ENCODE measurements at places on chromosomes 12 and 14.
A peak's percentile ranks its signal among the peaks of the same experiment; 100 is the strongest.

- no peak for DNase-seq
These were observed 944 bp downstream of the CCND2 start for GRCh38 chr12:4274396-4275015.

- no peak for DNase-seq
These were observed 27.1 kb downstream of the DEGS2 start for GRCh38 chr14:100132161-100132902.

GRCh38 chr12:104477510-104478390 lies 21.0 kb downstream of the CHST11 start:
- DNase-seq: no peak

DNA sequence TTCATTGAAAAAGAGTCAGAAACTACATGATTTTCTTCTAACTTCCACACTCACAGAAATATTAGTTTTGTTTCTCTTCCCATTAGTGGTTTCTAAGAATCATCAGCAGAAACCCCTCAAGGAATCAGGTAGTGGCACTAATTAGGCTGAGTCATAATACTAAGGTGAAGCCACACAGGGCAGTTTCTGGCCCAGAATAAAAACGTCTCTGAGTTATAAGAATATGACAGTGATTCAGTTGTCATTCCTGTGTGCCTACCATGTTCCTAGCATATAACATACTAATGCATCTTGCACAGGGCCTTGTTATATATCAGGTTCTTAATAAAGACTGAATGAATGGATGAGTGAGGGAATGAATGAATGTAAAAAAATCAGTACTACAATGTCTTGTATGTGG lies 206.0 kb upstream of the PLEKHG7 start:
- DNase-seq: no peak

DNA sequence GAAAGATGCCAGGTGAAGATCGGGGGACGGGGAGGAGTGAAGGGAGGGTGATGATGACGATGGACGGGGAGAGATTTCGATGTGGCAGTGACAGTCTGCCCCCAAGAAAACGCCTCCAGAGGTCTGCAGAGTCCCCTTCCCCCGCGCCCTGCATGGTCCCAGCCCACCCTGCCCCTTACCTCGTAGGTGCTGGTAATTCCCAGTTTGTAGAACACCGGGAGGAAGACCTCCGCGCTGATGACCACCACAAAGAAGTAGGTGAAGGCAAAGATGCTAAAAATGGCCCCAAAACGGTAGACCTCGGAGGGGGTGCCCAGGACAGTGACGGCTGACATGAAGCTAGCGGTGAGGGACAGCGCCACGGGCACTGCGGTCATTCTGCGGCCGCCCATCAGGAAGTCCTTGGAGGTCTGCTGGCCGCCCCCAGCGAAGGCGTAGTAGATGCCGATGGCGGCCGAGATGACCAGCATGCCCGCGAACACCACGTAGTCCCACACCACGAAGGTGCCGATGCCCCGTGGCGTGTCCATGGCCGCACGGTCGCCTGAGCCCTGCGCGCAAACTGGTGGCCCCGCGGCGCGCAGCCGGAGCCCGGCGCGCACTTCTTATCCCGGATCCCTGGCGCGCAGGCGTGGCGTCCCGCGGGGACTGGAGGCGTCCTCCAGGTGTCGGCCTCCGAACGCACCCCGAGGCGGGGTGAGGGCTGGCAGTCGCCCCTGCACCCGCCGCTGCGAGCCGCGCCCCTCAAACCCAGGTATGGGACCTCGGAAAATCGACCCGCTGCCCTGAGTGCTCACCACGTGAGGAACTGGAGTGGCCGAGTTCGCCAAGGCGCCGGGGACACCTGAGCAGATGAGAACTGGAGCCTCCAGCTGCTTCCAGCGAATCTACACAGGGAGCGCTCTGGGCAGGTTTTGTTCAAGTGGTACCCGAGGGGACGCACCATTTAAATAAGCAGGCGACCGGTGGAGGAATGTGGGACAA lies at the start of gene SLC5A8:
Gene SLC5A8 (minus strand): TSS at position 920 of the 984 bp plus-strand sequence. CDS start 390 bp downstream, at position 530.
- DNase-seq: no peak

- peak; percentile 17 for DNase-seq
These were observed 1.7 kb downstream of the CYP27B1 start for GRCh38 chr12:57765003-57765697.

DNA sequence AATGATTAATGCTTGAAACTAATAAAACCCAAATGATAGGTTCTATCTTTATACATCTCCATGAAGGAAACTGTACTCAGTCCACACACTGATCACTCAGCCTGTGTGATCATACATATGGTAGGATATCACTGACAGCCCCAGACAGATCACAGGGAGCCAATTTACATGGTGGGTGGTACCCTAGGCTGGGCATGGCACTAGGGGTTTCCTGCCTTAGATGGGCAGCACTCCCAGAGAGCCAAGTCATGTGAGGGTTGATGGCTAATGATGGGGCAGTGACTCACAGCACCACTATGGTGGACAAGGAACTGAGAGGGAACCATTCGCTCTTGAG lies 89.6 kb upstream of the PTPRR start:
- DNase-seq: no peak

DNA sequence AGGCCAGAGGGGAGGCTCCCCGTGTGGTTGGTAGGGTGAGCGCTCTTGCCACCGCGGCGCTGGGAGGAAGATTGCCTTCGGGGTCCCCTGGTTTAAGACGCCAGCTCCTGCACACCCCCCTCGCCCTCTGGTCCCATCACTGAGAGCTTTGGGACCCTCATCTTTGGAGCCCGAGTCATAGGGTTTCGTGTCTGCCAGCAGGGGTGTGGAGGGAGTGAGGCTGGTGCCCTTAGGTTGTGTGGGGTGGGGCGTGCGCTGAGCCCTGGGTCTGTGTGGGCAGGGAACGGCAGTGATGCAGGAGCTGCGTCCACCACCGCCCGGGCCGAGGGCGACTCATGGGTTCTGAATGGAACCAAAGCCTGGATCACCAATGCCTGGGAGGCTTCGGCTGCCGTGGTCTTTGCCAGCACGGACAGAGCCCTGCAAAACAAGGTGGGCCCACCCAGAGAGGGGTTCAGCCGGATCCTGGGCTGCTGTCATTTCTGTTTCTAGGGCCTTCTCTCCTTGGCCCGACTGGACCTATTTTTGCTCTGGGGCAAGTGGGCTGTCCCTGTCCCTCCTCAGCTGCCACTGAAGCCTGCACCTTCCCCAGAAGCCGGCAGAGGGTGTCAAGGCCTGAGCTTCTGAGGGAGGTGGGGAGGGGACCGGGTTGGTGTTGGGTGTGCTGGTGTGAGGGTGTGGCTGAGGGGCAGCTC lies 12.1 kb downstream of the ACADS start:
- no peak for DNase-seq

DNA sequence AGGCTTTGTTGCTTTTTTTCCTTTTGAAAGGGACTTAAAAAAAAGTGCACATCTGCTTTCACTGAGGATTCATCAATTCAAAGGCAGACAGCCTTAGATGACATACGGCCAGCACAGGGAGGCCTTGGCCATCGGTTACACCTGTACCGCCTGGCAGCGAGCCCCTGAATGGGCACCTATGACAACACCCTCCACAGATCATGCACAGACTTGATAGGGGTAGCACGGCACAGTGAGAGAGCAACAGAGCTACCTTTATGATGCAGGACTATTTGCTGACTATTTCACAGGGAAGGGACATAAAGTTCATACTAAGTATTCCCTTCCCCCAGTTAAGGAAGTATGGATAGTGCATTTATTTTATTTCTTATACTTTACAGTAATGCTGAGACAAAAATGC lies 137.9 kb upstream of the ARID2 start:
- no peak for DNase-seq

DNA sequence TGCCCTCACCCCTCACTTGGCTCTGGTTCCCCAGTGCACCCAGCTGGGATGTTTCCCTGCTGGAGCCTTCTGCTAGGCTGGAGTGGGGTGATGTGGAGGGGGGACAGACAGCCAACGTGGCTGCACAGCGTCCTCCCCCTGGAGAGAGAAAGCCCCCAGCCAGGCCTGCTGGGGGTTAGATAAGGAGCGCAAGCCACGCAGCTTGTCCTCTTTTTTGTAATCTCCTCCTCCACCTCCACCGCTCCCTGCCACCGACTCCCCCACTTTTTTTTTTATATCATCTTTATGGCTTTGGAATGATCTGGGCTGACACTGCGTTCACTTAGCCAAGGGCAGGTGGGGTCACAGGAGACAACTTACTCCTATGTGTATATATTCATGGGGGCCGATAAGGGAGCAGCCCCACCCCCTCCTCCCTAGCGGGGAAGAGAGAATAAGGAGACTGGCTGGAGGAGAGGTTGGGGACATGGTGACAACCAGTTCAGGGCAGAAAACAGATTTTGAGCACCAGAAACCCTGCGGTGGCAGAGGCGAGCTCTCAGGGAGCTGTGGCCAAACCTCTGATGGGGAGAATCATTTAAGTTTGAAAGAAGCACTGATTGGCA lies 169.9 kb upstream of the LHX5 start:
- no peak for DNase-seq

- DNase-seq: no peak
These were observed 12.8 kb downstream of the SH2B3 start for GRCh38 chr12:111418594-111418880.
